Hair follicular keratinocyte (primary cell): ENCODE measurements at places on chromosomes 5 and 9. TPM values are rescaled to one million over a fixed set of nuclear protein-coding genes. Genes with fewer than 3 reads are reported as not detected.

Gene MAMDC4
- 2.6 and 3.1 TPM in 2 replicates for total RNA-seq

Gene SLC6A3
- not detected in 2 replicates for total RNA-seq

Gene TEX53
- total RNA-seq, result not detected in 2 replicates

Gene ZBTB26
- total RNA-seq, result 0.47 and 1.2 TPM in 2 replicates

Gene PCDHB4
- 0.34 TPM in 1 of 2 replicates, not detected in the other for total RNA-seq

Gene TSSK1B
- total RNA-seq, result 0.04 and 0.08 TPM in 2 replicates

Gene EFNA5
- total RNA-seq, result 5.3 and 6.0 TPM in 2 replicates
